ENCODE measurements at places on chromosomes 7 and 10.

GRCh38 chr7:131630427-131630826, 74.0 kb upstream of the PODXL start:
- DNase-seq, result peak; percentile 58

DNA sequence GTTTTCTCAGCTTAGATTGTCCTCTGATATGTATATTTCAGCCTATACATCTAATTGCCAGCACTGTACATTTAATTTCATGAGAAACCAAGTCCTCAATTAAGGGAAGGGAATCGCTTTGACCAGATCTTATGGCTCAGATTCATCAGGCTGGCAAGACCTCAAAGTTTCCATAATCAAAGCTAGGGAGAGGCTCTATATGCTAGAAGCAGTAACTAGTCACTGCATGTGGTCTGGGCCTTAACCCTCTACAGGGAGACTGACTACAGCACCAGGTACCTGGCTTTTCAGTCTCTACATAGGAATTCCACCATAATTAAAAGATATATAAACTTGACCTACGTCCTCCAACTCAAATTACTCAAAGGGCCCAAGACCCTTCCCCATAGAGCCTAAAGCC, 97.4 kb upstream of the JAZF1 start:
- DNase-seq, result no peak

GRCh38 chr7:142800088-142800487, 29.3 kb downstream of the PRSS2 start:
- no peak for DNase-seq

DNA sequence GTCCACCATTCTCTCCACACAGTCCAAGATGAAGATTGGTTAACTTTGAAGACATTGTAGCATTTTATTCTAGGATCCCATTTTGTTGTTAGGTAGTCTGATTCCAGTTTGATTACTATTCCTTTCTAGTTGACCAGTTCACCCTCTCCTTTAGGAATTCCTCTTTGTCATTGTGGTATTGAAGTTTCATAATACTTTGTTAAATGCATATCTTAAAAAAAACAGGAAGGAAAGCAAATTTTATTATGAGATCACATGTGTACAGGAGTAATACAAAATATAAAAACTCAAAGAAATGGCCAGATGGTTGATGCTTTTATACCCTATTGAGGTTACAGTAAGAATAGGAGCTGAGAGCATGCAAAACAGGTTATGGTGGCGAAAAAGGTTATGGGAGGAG, 15.5 kb upstream of the SEMA3C start:
- no peak for DNase-seq

GRCh38 chr10:75663947-75664664, 232.7 kb downstream of the LRMDA start:
- DNase-seq, result no peak

DNA sequence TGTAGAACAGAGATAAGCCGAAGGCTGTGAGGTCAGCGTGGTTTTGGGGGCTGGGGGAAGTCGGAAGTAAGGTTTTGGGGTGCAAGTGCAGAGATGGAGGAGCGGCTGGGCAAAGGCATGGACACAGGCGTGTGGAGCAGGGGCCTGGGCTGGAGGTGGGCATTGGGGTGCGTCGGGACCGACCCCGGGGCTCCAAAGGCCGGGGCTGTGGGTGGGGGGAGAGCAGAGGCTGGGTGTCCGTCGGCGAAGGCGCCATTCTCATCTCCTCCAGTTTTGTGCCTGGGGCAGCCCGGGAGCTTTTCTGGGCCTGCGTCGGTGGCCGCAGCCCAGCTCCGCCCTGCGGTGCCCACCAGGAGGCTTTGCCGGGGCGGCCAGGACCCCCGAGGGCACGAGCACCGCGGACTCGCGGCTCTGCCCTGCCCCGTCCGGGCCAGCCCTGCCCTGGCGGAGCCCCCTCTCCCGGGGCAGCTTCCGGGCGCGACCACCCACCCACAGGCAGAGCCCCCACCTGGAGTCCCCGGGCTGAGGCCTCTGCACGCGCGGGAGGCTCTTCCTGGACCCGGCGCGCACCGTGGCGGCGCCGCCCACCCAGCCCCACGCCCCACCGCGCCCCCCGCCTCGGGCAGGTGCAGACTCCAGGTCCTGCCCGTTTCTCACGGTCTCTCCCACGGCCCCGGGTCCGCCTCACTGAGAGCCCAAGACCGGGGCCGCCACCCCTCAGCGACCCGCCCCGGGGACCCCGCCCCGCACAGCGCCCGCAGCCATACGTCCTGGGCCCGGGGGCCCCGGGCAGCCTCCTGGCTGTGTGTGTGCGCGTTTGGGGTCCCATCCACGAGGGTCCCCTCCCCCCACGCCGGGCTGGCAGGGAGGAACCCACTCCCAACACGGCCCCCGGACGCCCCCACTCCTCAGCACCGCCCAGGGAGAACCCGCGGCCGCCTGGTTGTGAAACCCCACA, 7.7 kb upstream of the SCART1 start:
- DNase-seq, result no peak

DNA sequence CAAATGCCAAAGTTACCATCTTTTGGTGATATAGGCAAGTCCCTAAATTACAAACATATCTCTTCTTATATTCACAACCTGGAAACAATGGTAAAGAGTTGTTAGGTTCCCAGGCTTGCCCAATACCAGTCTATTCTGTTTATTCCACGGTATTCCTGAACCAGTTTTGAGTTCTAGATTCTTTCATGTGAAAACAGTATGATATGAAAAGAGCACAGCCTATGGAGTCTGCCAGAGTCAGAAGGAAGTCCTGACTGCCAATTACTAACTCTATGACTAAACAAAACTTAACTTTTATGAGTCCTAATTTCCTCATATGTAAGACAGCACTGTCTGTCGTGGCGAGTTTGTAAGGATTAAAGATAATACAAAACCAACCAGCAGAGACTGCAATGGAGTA, 5.6 kb downstream of the ABI1 start:
- no peak for DNase-seq

DNA sequence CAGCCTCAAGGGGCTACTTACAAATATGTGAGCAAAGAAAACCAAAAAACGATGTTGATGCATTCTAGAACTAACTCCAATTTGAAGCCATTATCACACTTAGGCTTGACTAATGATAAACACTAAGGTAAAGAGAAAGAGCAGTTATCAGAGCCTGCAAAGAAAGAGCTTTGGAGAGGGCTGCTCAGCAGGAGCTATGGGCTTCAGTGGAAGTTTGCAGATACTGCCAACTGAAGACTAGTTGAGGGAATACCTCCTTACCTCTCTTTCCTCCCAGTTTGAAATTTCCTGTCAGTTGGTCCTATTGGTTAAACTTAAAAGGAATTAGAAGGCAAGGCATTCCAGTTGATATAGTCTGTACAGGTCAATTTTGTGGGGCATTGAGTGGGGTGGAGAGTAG, 498.1 kb upstream of the POT1 start:
- no peak for DNase-seq

GRCh38 chr7:151954866-151955820, 1.1 kb upstream of the GALNTL5 start:
- no peak for DNase-seq

GRCh38 chr7:40799493-40800403, 664.9 kb downstream of the SUGCT start:
- no peak for DNase-seq

DNA sequence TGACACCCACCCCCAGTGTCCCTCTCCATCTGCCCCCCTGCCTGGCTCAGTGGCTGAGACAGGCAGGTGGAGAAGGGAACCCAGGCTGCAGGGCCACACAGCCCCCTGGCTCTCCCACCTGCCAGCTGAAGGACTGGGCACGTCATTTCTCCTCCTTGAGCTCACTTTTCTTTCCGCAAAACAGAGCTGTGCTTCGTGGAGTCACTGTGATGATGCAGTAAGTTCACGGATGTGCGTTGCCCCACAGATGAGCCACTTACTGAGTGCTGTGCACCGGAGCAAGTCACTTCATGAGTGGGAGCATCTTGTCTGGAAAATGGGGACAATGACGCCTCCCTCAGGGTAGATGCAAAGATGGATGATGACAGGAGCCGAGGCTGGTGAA, 2.7 kb downstream of the OPN4 start:
- DNase-seq, result no peak

- DNase-seq, result peak; percentile 59
Measured at GRCh38 chr10:69668721-69669120, 38.7 kb downstream of the FAM241B start.

- no peak for DNase-seq
Measured at GRCh38 chr7:24727154-24728120, 29.8 kb downstream of the GSDME start.

GRCh38 chr7:155193716-155194115, 104.0 kb upstream of the INSIG1 start:
- no peak for DNase-seq

All from A172 (cell line).